ENCODE measurements at places on chromosomes 12 and 14.

DNA sequence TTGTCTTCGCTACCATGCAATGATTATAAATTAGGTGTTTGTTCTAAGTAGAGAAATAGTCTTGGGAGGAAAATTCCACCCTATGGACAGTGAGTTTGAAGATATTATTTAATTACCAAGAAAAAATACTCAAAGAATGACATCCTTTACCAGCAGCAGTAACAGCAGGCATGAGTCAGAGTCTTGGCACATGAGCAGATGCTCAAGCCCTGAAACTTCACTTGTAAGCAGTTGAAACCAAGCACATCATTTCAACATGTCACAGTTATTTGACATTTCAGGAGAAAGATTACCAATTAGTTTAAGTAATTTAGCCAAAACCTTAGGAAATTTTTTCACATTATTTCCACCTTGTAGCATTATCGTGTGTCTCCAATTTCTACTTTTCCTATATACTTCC lies 99.2 kb downstream of the C12orf50 start:
- DNase-seq, result no peak

DNA sequence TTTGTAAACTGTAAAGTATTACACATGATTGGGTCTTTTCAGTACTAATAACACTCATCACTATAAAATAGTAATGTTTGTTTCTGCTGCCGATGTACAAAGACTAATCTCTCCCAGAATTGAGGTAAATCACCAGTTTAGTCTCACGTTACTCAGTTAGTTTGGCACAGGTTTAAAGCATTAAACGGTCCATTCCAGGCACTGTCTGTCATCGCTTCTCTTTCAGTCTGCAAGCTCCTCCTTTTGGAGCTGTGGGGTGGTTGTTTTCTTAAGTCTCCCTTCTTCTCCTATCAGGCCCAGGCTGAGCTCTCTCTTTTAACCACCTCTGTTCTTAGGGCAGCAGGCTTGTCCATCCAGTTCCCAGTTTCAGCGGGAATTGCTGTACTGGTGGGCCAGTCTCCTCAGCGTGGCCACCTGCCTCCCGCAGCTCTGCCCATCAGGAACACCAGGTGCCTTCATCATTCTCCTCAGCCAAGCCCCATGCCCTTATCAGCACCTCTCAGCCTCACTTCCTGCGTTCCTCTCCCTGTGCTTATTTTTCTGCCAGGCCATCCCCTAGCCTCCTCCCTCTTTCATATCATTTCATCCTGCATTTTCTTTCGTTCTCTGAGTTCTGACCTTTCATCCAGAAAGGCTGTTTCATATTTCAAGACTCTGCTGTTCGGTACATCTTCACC lies 149.0 kb downstream of the TGFB3 start:
- DNase-seq, result no peak

GRCh38 chr12:66669541-66669940 lies 9.3 kb downstream of the GRIP1 start:
- no peak for DNase-seq

DNA sequence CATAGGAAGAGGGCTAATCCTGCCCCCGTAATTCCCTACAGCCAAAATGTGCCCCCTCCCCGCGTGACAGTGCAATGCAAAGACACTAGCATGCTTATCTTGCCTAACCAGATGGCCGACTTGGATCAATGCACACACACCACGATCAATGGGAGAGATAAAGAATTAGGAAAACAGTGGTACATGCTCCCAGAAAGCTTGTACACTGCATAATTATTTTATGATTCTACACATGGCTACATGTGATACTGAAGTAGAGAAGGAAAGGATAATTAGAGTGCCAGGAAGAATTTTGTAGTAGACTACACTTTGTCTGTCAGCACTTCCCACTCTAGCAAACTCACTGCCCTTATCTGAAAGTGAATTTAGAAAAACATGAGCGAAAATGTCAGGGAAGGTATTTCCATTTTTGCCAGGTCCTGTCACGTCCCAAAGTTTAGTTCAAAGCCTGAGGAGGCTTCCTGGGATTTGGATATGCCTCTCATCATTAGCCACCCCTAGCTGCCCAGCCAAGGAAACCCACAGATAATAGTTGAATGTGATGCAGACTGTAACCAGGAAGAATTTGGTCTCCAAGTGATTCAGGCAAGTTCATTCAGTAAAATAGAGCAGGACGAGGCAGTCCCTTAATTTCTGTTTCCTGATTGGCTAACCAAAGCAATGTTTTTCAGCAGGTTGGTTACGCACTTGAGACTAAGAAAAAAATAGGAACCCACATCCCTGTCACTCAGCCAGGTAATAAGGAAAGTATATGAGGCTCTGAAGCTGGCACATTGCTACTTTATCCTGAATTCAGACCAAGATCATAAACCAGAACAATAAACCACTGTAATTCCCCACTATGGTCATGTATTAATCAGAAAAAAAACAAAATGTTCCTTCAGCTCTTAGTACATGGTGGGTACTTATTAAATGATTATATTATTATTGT lies 199.6 kb upstream of the OTX2 start:
- DNase-seq, result no peak

GRCh38 chr12:79658221-79658620 lies 32.5 kb downstream of the PAWR start:
- DNase-seq, result no peak

GRCh38 chr14:86654558-86655184 lies 1124.7 kb downstream of the FLRT2 start:
- DNase-seq, result peak; percentile 76

- no peak for DNase-seq
These were observed 160.7 kb upstream of the ARID2 start for GRCh38 chr12:45568808-45569207.

Measured in islet precursor cell (in vitro differentiated cells).